Hindlimb muscle (tissue), 1 donor: ENCODE measurements at places on chromosomes 5 and 9.

DNA sequence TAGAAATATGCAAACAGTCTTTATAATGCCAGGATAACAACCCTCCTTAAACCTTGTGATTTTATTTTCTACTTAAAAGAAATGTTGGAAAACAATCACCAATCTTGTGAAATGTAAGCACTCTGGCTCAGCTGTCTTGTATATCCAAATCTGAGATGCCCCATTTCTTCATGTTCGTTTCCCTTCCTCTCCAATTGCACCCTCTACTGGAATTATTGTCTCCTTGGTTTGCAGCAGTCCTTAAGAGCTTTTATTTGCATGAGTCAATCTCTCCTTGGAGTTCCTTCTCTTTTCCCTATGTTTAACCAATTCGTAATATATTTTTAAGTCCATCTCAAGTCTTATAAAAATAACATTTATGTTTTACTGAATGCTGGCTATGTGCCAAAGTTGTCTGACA, 362.0 kb upstream of the CDH10 start:
- DNase-seq, result peak; percentile 3

- DNase-seq, result no peak
Measured at GRCh38 chr5:102834438-102834964, 79.4 kb downstream of the PAM start.

- no peak for DNase-seq
Measured at GRCh38 chr5:159262472-159262858, 625 bp upstream of the UBLCP1 start.

GRCh38 chr9:107685901-107686300, 196.3 kb upstream of the KLF4 start:
- DNase-seq, result no peak

- no peak for DNase-seq
Measured at GRCh38 chr5:16733331-16734006, 116.7 kb upstream of the RETREG1 start.

DNA sequence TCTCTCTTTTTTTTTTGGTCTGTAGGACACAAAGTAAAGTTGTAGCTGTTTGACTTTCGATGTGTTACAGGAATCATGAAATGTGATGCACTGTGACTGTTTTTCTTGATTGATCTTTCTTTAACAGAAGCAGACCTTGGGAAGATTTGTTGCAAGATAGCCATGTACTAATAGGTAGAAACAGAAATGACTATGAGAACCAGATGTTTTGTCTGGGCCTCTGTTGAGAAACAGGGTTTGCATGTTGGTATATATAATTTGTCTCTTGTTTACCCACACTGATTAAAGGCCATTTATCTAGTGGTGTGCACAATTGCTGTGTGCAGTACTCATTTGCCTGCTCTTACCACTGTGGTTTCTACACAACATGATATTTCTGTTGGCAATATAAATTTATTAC, 125.1 kb downstream of the HACD4 start:
- no peak for DNase-seq

DNA sequence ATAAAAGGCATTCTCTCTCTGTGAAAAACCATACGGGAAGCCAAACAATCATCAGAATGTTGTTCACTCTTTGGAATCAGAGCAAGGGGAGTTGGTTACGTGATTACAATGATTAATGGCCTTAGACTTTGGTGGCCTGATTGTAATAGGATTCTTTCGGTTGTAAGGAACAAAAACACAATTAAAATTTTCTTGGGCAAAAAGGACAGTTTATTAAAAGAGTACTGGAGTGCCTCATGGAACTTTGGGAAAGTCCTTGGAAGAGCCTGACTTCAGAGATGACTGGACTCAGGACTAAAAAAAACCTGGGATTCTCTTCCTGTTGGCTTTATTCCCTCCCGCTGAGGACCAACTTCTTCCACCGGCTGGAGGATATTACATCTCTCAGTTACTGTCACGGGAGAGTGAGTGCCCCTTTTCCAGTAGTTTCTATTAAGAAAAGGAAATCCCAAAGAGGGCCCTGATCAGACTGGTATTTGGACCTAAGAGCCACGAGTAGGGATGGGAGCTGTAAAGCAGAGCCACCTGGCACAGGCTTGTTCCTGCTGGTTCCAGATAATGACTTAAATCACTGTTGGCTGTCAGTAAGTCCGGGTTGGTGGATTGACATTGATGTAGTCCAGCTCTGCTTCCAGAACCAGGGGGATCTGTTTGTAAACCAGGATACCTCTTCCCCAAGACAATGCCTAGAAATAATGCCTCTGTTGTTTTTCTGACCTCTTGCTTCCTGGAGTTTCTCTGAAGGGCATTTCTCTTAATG, 53.9 kb downstream of the CFAP95 start:
- no peak for DNase-seq

GRCh38 chr5:117107859-117108258, 533.2 kb upstream of the SEMA6A start:
- DNase-seq, result no peak

- DNase-seq, result peak; percentile 15
Measured at GRCh38 chr5:178068293-178068692, 45.0 kb upstream of the N4BP3 start.

- DNase-seq, result no peak
Measured at GRCh38 chr9:105416840-105417239, 31.0 kb upstream of the FSD1L start.

DNA sequence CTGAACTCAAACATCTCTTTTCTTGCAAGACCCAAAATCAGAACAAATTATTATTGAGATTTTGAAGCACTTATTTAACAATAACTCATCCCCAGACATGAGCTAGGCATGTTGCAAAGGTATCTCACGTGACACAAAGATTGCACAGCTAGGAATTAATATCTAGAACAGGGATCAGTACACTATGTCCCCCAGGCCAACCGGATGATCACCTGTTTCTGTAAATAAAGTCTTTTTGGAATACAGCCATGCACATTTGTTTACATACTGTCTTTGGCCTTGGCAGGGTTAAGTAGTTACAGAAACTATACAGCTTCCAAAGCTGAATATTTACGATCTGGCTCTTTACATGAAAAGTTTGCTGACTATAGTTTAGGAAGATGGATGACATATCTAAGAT, 287.7 kb downstream of the ACTL7B start:
- no peak for DNase-seq

DNA sequence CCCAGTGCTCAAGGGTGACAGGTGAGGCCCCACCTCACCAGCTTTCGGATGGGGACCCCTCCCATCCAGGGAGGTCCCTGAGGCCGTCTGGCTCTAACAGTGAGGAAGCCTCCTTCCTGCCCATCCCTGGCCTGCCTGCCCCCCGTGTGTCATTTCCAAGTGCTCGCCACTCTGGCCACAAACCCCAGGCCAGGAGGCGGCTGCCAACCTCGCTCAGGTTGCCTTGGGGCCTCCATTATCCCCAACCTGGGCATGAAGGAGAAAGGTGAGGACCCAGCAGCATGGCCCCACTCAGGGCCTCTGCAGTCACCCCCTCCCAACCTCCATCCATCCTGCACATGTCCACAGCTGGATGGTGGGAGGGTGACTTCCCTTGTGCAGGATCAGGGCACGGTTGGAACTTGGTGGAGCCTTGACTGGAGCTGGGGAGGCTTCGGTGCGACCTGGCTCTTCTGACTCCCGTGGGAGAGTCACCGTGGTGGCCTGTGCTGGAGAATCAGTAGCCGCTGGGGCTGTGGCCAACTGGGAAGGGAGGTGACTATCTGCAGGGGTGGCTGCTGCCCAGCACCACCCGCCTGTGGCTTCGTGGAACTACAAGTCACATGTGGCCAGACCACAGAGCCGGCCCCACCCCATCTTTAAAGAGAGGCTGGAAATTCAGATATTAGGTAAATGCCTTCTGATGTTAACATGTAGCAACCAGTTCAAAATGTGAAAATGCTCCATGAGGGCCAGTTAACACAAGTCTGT, 37.5 kb upstream of the GFPT2 start:
- DNase-seq, result no peak

DNA sequence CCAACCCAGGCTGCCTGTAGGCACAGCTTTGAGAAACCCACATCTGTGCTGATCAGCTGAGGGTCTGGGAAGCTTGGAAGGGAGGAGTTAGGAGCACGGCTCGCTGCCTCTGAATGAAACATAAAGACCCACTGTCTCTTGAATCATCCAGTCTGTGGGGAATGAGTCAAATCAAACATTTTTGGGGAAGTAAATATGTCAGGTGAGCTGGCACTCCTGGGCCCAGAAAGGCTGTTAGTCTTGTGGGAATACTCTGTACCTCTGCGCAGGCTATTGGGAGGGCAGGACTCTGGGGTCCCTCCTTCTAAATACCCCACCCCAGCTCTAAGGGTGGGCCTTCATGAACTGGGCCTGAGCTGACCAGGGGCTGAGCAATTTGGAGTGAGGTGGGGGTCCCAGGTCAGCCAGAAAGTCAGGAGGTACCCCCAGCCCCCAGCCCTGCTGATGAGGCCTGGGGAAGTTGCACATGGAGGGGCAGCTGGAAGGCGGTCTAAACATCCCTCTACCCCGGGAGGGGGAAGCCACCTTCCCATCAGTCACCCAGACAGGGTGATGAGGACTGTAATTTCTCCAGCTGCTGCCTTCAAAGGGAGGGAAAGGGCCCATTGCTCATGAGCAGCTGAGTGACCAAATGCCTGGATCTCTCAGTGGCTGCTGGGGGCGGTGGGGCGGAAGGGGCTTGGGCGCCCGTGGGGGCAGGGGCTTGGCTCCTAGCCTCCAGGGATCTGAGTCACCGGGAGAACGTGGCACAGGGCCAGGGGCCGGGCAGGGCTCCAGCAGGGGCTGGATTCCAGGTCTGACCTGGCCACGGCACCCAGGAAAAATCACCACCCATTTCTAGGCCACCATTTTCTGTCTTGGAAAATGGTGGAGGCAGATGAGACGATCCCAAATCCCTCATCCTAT, 10.8 kb downstream of the FIBCD1 start:
- DNase-seq, result no peak

GRCh38 chr5:177498013-177498787, 796 bp upstream of the PDLIM7 start:
- DNase-seq, result peak; percentile 59

DNA sequence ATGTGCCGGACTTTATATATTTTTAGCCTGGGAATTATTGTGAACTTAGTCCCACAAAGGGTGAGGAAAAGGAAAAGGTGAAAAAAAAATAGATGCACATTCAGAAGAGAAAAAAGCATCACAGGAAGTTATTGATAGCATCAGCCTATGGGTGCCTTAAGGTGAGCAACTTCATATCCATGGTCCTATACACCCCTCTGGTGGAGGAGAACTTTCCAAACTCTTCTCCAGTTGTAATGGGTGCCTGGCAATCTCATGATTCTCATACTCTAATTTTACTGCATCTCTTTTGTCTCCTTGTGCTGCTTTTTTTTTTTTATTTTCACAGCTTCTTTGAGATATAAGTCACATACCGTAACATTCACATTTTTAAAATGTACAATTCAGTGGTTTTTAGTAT, 107.4 kb downstream of the JAKMIP2 start:
- DNase-seq, result no peak

- no peak for DNase-seq
Measured at GRCh38 chr9:132143359-132143758, 18.5 kb upstream of the NTNG2 start.

DNA sequence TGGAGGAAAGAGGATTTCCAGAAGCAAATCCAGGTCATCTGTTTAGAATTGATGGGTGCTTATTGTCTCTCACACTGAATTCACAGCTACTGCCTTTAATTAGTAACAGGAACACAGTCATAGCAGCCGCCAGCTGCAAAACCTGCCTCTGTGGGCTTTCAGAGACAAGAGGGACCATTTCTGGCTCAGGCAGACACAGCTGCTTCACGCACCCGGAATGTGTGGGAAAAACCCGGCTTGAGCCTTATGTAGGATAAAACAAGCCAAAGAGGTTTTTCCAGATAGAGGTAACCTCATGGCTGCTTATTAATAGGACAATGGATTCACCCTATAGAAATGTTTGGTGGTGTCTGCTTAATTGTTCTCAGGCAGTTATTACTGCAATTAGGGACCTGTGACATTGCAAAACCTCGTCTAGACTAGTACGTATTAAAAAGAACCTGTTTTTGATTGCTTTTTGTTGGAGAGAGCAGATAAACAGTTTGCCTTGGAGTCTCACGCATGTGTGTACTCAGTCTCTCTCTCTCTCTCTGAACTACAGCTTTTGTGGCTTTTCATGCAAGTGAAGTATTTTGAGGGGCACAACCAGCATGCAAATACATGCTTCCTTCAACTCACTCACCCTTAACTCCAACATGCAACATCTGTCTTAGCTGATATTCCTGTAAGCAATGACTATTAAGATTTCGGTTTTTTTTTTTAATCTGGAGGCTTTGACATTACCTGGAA, 302.7 kb downstream of the PLK2 start:
- peak; percentile 73 for DNase-seq
